ENCODE measurements at places on chromosomes 5 and 9. TPM values are rescaled to one million over a fixed set of nuclear protein-coding genes. Genes with fewer than 3 reads are reported as not detected.

The GHR gene
- 5.5 TPM for polyA plus RNA-seq

The OBP2B gene
- not detected for polyA plus RNA-seq

The TCERG1 gene
- polyA plus RNA-seq, result 11.6 TPM

The DMGDH gene
- polyA plus RNA-seq, result 3.1 TPM
